ENCODE measurements at places on chromosomes 3 and 15. TPM values are rescaled to one million over a fixed set of nuclear protein-coding genes. Genes with fewer than 3 reads are reported as not detected.

GAP43 gene
- total RNA-seq, result not detected

ESYT3 gene
- total RNA-seq, result 6.4 TPM

KLHDC8B gene
- total RNA-seq, result 15.3 TPM

RYR3 gene
- 0.15 TPM for total RNA-seq

DNA sequence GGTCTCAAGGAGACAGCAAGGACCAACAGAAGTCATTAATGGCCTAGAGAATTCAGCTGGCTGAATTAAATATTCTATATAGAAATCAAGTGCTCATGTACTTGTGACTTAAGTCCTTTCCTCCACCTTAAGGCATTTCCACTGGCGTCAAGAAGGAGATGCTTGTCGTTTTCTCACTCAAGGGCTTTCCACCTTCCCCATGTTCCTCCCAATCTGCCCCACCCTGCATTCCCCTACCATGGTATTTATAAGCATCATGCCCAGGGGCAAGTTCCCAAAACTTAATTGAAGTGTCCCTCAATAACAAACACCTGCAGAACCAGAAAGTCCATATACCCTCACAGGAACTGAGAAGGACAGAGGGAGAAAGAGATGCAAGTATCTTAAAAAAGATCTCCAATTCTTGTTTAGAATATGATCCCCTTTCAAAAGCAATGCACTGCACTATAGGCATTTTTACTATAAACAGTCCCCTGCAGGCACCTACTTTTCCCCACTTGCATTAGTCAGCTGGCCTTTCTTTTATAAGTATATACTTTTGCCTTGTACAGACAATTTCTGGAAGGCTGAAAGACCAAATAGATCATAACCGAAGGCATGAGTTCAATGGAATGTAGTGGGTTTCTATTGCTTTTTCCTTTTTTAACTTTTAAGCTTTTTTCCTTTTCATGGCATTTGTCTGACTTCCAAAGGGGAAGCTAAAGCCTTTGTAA is 29.6 kb downstream of the TMEM39A start:
- DNase-seq, result no peak

DNA sequence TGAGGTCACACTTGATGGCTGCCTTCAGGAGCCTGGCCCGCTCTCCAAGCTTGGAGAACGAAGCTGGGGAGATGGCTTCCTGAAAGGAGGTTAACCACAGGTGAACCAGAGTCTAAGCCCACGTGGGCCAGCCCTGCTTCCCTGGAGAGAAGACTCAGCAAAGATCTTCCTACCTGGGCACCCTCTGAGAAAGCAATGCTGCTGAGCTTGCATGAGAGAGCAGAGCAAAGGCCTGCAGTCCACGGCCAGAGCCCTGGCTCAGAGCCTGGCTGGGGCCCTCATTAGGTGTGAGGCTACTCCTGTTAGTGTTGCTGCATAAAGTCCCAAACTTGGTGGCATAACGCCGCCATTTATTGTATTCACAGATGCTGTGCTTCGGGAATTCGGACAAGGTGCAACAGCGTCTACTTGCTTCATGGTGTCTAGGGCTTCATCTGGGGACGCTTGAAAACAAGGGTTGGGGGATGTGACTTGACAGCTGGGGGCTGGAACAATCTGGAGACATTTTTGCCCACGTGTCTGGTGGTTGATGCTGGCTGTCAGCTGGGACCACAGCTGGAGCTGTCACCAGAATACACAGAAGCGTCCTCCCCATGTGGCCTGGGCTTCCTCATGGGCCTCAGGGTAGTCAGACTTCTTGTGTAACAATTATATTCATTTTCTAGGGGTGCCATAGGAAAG is 87.9 kb upstream of the MEF2A start:
- no peak for DNase-seq

DNA sequence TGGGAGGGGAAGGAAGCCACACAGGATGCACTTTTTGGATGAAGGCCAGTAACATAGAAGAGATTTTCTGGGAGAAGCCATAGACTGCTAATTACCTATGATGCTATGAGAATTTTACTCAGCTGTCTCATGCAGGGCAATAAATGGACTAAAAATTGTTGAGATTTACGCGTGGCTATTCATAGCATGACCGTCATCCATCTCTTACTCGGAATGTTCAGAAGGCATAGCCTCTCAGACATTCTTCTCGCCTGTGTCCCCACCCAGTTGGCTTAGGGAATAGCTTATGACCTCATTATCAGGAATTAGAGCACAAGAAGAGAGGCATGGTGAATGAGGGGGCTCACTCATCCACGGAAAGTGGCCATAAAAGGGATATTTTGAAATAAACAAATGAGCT is 107.9 kb upstream of the ATP10A start:
- no peak for DNase-seq

- DNase-seq, result no peak
Measured at GRCh38 chr3:150996731-150997130, 24.2 kb upstream of the CLRN1 start.

DNA sequence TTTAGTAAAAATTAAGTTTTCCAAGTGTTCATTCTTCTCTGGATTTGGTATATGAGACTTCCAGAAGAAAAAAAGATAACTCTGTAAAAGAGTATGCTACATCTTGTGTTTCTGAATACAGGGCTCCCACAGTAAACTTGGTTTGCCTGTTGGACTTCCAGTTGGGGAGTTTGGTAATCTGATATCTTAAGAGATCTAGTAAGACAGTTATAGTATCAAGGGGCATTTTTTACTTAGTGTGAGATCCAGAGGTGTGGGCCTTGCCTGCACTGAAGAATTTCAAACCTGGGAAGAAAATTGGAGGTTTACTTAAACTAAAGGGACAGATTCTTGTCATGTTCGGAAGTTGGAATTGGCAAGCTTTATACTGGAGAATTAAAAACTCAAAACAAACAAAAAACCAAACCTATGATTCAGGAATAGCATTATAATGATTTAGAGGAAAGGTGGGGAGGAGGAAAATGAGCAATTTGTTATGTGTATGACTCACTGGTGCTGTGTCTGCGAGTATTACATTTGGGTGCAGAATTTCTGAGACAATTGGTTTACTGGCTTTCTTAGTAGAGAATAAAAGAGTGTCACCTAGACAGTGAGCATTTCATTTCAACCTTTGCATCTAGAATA is 58.9 kb upstream of the ULK4 start:
- peak; percentile 85 for DNase-seq

- no peak for DNase-seq
Measured at GRCh38 chr3:8164145-8164544, 337.5 kb upstream of the LMCD1 start.

DNA sequence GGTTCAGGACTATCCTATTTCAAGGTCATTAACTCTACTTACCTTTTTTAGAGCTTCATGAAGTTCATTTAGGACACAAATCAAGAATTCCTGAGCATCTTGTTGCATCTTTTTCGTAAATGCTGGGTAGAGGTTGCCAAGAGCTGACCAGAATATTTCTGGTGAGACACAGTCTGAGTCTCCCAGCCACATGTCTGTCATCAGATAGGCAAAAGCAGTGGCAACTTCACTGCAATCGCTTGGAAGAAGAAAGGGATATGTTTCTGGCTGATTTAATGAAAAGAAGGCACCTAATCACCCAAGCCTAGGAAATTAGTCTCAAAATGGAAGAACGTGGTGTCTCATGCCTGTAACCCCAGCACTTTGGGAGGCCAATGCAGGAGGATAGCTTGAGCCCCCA is 2.9 kb downstream of the USP50 start:
- no peak for DNase-seq

DNA sequence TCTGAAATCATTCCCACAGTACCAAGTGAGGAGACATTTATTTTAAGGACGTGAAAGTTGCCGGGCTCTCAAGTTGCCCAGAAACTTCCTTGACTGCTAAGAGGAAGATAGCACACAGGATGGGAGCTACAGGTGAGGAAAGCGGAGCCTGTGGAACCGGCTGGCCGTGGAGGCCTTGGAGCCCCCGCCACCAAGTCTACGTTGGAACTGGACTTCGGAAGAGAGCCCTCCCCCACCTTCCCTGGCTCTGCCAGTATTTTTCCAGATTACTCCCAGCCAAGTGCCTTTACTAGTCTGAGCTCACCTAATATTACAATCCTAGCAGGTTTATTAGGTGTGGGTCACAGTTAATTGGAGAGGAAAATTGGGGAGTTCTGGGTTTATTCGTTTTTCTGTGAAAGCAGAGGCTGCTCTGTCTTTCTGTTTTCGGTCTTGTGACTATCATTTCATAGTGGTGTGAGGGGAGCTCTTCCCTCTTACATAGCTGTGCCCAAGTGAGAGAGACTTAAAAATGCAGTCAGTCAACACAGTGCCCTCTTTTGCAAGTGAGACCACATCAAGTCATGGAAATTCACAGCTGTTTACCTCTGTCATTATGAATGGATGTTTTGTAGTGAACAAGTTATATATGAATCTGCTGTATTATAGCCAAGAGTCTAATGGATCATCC is 6.8 kb downstream of the BOC start:
- no peak for DNase-seq

- no peak for DNase-seq
Measured at GRCh38 chr15:77846986-77847385, 214.3 kb upstream of the LINGO1 start.

DNA sequence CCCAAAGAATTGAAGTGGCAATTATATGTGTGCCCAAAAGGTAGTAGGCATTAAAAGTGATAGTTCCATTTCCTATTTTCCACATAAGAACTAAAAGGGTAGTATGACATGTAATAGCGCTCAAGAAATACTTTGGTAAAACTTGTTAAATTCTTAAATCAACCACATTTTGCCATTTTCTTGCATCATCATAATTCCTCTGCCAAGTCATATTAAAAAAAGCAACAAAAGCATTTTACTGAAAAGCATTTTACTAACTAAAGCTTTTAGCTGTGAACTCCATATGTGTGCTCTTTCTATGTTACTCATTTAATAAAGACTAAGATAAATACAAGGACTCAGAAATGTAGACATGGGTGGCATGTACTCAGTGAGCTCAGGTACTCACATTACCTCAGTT is 70.1 kb downstream of the GPR160 start:
- DNase-seq, result no peak

GRCh38 chr3:98778383-98778782 is 15.2 kb downstream of the ST3GAL6 start:
- no peak for DNase-seq

GRCh38 chr3:196547067-196547466 is 21.3 kb downstream of the WDR53 start:
- DNase-seq, result no peak

GRCh38 chr3:183650554-183650953 is 15.1 kb downstream of the KLHL24 start:
- no peak for DNase-seq

- DNase-seq, result no peak
Measured at GRCh38 chr3:173109143-173109542, 31.9 kb downstream of the SPATA16 start.

DNA sequence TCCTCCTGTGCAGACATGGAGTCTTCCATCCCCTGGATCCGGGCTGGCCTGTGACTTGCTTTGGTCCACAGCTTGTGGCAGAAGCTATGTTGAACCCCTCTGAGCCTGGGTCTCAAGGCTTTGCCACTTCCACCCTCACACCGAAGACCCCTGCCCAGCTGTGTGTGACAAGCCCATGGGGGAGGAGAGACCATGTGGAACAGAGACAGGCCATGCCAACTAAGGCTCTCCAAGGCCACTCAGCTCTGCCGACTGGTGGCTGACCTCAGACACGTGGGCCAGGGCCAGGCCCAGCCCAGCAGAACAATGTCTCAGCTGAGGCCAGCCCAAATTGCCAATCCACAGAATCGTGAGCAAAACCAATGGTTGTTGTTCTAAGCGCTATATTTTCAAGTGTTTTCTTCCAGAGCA is 16.4 kb upstream of the CFAP100 start:
- no peak for DNase-seq

GRCh38 chr3:159600291-159600690 is 388.3 kb upstream of the IL12A start:
- DNase-seq, result no peak

- DNase-seq, result no peak
Measured at GRCh38 chr3:175914785-175915184, 1055.7 kb downstream of the NAALADL2 start.

GRCh38 chr15:93479715-93480114 is 390.7 kb upstream of the RGMA start:
- DNase-seq, result no peak

DNA sequence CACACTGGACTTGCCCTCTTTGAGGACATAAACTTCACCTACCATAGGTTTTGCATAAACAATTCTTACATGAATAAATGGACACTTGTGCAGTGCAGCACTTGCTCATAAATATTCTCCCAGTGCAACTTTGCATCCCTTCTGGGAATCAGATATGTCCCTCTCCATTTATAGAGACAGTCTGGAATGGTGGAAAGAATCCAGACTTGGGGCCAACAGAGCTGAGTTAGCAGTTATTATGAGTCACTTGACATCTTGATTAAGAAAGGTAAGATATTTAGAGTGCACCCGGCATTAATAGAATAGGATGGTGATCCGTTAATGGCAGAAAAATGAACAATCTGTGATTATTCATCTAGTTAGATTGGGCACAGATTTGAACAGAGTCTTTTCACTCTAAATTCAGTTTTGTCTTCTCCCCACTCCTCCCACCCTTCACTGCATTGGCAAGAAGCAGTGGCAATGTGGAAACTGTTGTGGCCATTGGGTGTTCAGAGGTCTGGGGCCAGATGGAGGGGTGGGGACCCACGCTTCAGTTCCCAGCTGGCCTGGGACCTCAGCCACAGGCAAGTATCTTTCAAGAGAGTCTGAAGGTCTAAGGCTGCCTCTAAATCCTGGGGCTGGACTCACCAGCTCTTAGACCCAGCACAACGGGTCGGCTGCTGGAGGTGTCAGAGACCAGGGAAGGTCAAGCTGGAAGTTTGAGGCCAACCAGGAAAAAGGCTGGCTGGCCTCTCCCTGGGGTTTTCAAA is 58.9 kb upstream of the KY start:
- DNase-seq, result no peak

DNA sequence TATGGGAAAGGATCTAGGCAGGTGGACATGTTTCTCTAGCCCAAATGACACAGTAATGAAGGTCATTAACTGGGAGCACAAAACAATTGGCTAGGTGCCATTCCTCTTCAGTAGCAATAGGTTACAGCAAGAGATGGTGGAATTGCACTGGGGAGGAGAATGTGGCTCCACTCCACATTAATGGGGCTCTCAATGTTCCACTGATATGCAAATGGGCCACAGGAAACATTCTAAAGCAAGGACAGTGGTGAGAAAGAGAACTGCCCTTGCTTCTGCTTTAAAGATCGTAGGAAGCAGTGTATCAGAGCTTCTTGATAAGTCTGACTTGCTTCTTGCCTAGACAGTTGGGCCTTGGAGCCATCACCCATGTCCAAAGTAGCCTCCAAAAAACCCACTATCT is 271.4 kb upstream of the PPP2R3A start:
- no peak for DNase-seq
